ENCODE measurements at places on chromosomes 5 and 9. TPM values are rescaled to one million over a fixed set of nuclear protein-coding genes. Genes with fewer than 3 reads are reported as not detected.

LTC4S gene
- 2.1 TPM for total RNA-seq

PRUNE2 gene
- total RNA-seq = 35.8 TPM

SYNPO gene
- total RNA-seq = 6.0 TPM

TAS2R1 gene
- total RNA-seq = not detected

SV2C gene
- total RNA-seq = 34.4 TPM

EGR1 gene
- total RNA-seq = 1.8 TPM

TMEM232 gene
- total RNA-seq = 39.9 TPM

All from diencephalon (tissue), 1 donor.